Cortex of kidney (tissue), 1 donor: ENCODE measurements at places on chromosomes 1 and 21.

DNA sequence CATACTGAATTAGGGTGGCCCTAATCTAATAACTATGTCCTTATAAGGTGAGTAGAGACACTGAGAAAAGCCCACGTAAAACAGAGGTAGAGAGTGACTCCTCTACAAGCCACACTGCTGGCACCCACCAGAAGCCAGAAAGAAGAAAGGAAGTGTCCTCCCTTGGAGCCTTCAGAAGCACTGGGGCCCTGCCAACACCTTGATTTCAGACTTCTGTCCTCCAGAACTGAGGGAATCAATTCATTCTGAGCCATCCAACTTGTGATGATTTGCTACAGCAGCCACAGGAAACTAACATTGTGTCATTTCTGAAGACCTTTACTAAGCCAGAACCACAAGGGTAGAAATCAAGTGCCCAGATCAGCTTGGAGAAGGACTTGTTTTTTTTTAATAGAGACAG lies 15.0 kb downstream of the GNB1 start:
- no peak for DNase-seq

DNA sequence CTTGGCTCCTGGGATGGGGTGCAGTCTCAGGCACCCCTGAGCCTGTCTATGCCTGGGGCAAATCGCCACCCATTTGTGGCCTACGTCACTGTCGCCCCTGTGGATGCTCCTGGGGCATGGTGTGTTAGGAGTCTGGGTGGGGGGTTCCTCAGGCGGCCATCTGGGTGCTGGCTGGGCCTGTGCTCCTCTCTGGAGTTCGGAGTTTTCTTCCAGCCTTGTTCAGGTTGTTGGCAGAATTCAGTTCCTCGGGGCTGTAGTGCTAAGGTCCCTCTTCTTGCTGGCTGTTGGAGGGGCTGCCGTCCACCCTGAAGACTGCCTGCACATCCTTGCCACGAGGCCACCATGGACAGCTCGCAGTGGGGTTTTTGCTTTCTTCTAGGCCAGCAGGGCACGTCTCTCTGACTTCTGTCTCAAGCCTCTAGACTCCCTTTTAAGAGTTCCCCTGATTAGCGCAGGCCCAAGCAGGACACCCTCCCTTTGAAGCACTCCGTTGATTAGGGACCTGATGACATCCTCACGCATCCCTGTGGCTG lies 86.7 kb upstream of the C1orf174 start:
- DNase-seq: no peak

DNA sequence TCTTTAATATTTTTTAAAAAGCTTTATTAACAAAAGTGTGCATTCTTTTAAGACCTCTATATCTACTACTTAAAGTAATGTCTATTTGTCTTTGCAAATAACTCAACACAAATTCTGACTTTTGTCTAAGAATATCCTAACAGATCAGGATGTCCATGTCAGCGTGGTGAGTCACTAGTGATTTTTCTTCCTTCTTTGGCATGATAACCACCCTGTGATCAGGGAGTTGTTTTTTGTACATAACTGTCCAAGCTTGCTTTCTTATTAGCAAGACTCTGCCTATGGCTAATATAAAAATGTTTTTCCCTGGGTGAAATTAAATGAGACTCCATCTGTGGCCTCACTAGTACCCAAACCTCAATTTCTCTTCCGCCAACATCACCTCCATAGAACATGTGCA lies 688.9 kb upstream of the ADGRL2 start:
- DNase-seq: no peak

- DNase-seq: no peak
These were observed 5.9 kb upstream of the MROH9 start for GRCh38 chr1:170929412-170929834.

GRCh38 chr1:205210756-205211168 lies 740 bp downstream of the DSTYK start:
- no peak for DNase-seq

- no peak for DNase-seq
These were observed 7.5 kb downstream of the PEAR1 start for GRCh38 chr1:156900896-156901589.

DNA sequence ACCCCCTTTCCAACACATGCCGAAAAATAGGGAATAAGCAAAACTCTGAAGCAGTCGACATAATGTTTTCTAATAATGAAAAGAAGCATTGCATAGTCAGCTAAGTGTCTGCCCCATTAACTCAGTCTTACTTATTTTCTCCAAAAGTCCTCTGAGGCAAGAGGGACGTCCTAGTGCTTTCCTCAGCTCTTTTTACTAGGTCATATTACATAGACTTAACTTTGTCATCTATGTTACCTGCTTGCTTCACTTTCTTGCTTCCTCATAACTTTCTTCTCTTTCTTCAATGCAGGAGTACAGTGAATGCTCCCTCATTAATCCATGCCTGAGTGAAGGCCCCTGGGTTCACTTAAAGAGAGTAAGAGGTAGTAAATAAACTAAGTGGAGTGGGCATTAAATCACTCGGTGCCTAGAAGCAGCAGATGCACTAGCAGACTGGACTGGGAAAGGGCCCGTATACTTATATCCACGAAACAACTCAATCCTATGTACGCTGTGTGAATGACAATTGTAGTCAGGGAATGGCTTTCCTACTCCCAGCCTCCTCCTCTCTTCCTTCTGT lies 210.5 kb upstream of the SPAG17 start:
- DNase-seq: no peak

GRCh38 chr1:40648928-40649591 lies 16.4 kb downstream of the RIMS3 start:
- no peak for DNase-seq

DNA sequence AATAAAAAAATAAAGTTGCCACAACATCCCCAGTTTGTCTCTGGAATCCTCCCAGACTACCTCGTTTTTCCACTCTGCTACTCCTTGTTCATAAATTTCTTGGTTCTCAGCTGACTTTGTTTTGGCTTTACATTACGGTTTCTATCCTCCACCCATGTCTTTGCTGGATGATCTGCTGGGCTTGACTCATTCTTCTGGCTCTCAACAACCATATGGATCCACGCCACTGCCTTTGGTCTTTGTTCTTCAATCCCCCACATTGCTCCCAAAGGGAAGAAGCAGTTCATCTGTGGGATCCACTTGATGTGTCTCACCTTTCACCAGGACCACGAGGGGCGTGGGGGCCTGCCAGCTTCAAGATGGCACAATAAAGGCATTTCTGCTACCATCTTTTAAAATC lies 67.1 kb upstream of the NBL1 start:
- DNase-seq: no peak

- no peak for DNase-seq
These were observed 64.6 kb downstream of the KDM1A start for GRCh38 chr1:23083714-23084480.

DNA sequence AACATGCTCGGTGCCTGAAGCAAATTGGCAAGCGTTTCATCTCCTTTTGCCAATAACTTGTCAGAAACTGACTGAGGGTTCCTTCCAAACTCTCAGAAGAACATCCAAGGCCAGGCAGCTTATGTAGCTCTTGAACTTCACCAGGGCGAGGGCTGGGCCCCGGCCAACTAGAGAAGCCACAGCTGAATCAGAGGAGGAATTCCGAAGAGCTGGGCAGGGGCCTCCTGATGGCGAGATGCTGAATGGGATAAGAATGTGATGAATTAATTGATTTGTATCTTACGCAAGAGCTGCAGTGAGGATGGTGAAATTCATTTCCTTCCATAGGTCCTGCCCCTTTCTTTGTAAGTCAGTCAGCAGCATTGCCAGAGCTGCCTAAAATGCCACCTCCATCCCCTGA lies 345.8 kb downstream of the KIF26B start:
- DNase-seq: no peak

DNA sequence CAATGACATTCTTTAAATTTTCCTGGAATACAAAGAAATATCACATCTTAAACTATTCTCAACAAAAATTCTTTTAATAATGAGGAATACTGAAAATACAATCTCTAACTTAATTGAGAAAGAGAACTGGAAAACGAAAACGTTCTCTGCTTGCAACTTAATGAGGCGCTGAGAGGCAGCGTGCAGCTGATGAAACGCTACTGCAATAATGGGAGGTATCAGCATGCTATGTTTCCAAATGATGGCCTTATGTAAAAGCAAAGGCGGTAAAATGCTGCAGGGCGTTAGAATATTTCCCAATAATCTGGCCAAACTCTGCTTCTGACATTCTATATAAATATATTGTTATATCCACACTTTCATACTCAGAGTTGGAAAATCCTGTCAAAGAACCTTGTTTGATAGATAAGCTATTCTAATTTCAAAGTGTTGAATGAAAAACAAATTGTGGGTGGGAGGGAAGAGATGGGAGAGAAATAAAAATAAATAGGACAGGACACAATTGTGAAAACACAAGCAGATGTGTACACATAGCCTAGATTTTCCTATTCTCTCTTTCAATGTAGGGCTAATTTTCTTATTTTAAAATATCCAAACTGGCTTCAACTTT lies 70.9 kb downstream of the APP start:
- DNase-seq: no peak

DNA sequence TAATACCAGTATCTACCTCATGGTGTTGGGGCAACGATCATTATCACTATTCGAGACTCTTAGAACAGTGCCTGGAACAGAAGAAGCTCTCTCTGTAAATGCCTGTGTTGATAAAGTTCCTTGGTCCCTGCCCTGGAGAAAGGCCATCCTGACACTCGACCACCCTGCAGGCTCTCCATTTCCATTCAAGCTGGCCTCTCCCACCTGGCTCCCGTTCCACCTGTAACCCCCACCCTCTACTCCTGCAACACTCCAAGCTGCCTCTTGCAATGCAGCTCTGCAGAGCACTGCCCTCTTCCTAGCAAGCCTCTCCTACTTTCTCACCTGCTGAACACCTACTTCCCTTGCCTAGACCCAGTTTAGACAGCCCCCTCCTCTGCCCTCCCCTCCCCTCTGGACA lies 6.1 kb downstream of the SPOCD1 start:
- no peak for DNase-seq

DNA sequence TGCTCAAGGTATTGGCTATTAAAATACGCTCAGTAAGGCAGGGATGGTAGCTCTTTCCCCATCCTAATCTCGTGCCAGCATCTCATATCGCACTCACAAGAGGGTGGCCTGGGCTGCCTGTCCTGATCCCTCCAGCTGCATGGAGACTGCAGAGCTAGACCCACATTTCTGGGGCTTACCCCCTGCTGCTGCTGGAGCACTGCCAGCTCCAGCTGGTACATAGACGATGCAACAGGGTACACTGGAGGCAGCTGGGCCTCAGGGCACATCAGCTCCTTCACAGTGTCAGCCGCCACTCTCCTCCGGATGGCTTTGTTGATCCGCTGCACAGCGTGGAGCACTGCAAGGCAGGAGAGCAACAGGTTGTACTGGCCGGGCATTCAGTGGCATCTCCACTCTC lies 16.0 kb downstream of the IQGAP3 start:
- DNase-seq: no peak

GRCh38 chr1:143661418-143662101 lies 310.2 kb downstream of the FAM72C start:
- DNase-seq: no peak

DNA sequence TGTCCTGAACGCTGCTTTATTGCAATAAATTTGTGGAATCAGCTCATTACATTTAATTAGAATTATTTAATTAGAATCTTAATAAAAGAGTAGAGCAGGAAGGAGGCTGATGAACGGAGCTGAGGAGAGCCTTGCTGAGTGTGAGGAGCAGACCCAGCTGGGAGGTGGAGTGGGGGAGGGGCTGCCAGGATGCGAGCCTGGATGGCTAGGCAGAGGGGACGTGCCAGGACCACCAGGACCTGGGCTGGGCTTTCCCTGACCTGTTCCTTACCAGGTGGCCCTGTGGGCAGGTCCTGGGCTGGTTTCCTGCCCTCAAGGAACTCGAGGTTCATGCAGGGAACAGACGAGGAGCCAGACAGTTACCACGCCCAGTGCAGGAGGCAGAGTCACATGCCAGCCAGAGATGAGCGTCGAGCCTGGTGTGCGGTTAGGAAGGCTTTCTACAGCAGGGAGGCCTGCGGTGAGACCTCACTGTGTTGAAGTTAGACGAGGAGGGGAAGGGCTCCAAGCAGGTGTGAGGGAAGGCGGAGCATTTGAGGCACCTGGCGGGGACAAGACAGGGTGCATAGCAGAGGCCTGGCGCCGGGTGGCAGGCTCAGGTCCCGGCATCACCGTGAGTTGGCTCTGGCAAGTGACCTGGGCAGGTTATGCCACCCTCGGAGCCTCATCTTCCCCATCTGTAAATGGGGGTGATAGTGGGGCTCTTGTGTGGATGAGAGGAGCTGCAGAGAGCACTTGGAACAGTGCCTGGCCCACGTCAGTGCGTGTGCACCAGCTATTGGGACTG lies 33.9 kb downstream of the LDLRAP1 start:
- DNase-seq: no peak

- no peak for DNase-seq
These were observed 13.6 kb downstream of the TTC39A start for GRCh38 chr1:51316846-51317120.

- DNase-seq: no peak
These were observed 45.1 kb downstream of the ZYG11B start for GRCh38 chr1:52771384-52771783.

GRCh38 chr1:167658574-167659328 lies 28.7 kb downstream of the RCSD1 start:
- DNase-seq: no peak

DNA sequence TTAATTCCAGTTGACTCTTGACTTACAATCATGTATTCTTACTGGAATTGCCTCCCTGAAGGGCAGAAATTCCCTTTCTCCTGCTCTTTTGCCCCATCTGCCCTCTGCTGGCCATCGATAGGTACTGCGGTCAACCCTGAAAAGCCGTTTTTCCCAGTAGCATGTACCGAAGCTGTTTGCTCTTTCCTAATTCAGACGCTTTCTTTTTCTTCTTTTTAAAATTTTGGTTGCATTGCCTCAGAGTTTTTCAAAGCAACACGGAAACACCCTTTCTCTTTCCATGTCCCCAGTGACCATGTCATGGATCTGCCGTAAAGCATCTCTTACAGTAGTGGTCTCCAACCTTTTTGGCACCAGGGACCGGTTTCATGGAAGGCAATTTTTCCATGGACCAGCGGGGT lies 164.2 kb upstream of the C1orf21 start:
- no peak for DNase-seq

DNA sequence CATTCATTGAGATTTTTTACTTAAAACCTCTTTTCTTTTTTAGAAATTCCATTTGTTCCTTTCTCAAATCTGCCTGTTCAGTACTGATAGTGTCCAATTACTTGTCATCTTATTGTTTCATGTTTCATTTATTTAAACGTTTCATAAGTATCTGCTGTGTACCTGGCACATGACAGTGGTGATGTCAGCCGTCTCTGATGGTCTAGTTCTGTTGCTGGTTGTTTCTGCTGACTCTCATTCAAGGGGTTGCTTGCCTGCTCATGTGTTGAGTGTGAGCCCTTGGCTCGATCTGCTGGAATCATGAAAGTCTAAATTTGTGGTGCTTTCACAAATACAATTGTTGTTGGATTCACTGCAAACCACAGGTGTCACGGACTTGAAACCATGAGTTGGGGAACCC lies 25.5 kb upstream of the C2CD2 start:
- no peak for DNase-seq

DNA sequence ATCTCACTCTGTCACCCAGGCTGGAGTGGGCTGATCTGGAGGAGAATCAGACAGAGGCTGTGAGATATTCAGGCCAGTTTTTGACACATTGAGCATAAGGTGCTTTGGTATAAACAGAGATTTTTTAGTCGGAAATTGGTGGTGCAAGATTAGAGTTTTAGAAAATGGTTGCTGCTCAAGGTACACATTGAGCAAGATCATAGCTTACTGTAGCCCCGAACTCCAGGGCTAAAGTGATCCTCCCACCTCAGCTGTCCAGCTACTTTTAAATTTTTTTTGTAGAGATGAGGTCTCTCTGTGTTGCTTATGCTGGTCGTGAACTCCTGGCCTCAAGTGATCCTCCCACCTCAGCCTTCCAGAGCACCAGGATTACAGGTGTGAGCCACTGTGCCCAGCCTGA lies 43.9 kb upstream of the USP1 start:
- DNase-seq: no peak
